Ovary (tissue), 10 donors: ENCODE measurements at places on chromosomes 12 and 14. TPM values are rescaled to one million over a fixed set of nuclear protein-coding genes. Genes with fewer than 3 reads are reported as not detected.
A peak's percentile ranks its signal among the peaks of the same experiment; 100 is the strongest.

DNA sequence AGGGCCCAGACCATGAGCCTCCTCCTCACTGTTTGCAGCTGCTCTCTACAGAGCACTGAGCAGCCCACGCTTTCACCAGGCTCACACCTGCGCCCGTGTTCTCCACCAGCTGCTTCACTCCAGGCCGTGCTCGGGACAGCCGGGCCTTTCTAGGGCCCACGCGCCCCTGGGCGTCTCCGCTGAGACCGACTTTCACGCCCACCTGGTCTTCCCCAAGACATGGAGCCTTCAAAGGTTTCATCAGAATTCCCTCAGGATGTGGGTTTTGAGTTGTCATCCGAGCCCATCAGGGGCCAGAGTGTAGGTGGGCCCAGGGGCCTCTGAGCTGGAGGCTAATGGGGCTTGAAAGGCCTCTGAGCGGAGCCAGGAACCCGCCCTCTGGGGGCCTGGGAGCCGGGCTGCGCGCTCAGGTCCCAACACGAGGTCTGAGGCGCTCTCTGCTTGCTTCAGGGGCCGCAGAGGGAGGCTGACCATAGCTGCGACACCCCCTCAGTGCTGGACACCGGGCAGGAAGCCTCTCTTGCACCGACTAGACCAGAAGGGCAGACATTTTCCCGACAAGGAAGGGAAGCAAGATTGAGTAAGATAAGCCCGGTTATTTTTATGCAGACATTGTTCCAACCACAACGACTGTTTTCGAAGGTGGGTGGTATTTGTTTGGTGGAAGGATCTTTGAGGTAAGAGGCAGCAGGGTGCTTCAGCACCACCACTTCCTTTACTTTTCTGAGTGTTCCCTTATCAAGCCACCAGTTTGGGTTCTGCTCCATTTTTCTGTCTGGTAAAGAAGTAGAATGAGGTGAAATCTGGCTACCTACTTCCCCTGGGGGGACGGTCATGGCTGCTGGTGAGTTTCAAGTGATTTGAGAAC lies 125.0 kb upstream of the FUT8 start:
- no peak for DNase-seq

- DNase-seq: no peak
These were observed 194.2 kb downstream of the NTF3 start for GRCh38 chr12:5626151-5626550.

- DNase-seq: no peak
These were observed 57.9 kb downstream of the ASCL4 start for GRCh38 chr12:107832441-107832840.

GRCh38 chr14:37623426-37623951 lies 28.1 kb downstream of the TTC6 start:
- DNase-seq: no peak

GRCh38 chr12:123900871-123901376 lies 71.7 kb downstream of the CCDC92 start:
- DNase-seq: no peak

DNA sequence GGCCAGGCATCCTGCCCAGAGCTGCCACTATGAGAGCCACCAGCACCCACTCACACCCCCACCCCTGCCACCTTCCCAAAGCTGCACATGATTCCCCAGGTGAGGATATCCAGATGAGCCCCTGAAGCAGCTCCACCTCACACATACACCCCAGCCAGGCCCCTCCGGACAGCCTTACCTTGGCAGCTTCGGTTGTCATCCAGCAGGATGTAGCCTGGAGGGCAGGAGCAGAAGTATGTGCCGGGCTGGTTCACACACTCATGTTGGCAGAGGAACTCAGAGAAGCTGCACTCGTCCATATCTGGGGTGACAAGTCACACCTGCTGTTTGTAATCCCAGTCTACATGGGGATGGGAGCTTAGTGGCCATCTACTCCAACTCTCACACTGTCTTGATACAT lies 15.4 kb upstream of the TC2N start:
- no peak for DNase-seq

DNA sequence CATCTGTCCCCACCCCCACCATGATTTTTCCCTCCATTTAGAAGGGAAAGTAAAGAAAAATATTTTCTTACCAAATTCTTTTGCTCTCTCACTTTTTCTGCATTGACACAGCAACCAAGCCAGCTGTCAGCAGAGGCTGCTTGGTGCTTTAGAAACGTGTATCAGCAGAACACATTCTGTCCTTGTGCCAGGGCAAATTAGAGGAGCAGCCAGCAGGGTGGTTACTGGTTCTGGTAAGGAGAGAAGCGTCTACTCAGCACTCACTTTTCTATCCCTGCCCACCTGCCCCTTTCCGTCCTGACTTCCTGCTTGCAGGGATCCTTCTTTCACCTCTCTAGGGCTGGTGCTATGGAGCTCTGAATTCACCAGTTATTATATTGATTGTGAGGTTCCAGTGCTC lies 327.5 kb upstream of the PDE3A start:
- no peak for DNase-seq

DNA sequence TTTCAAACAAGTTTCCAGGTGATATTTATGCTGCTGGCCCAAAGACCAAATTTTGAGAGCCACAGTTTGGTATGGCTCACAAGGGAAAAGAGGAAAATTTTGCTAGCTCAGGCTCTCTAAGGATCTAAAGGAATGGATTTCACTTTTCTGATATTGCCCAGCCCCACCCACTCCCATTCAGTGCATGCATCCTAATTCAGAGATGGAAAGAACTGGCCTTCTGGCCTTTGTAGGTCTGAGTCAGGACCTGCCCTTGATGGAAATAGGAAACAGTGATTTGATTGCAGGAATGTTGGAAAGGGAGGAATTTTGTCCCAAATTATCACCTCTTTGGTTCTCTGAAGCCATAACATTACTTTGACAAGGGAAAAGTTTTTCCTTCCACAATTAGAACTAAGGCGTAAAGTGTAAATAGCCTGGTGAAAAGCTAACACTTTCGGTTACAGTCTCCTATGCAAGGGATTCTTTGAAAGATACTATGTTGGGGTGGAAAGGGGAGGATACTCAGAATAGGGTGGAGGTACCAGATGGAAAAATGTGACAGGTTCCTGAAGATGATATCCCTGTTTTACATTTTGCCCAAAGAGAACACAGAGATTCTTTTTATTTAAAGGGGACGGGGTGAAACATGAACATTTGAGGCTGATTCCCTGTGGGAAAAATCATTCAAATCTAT lies 11.1 kb downstream of the ZNF641 start:
- no peak for DNase-seq

GRCh38 chr12:106566771-106567170 lies 16.0 kb upstream of the RFX4 start:
- DNase-seq: no peak

DNA sequence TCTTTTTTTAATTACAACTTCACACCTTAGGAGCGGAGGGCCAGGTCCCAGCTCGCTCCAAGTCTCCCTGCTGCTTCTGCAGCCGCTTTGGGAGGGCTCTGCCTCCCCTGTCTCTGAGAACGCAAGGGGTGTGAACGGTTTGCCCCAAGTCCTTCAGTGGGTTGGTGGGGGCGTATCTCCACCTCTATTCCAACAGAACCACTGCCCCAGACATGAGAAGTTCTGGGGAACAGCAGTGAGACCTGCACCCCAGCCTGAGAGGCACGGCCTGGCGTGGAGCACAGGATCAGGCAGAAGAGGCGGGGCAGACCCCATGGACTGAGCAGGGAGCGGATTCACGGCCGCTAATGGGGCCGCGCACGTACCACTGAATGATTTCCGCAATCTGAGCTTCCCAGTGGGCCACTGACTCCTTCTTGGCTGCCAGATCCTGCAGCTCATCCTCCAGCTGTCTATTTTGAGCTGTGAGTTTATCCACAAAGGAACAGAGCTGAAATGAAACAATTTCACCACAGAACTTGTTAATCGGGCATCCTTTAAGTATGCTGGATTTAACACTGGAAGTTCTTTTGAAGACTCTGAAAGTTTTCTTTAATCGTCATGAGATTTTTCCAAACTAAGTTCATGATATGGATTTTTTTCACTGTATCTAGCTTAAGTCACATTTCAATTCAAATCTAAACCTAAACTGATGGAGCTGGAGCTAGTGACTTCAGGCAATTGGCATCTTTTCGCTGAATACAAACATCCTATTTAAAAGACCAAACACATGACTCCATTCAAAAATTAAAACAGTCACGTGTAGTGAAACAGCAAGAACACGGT lies 44.4 kb downstream of the AMN start:
- no peak for DNase-seq

- no peak for DNase-seq
These were observed 2.3 kb downstream of the ARF3 start for GRCh38 chr12:48954841-48955501.

DNA sequence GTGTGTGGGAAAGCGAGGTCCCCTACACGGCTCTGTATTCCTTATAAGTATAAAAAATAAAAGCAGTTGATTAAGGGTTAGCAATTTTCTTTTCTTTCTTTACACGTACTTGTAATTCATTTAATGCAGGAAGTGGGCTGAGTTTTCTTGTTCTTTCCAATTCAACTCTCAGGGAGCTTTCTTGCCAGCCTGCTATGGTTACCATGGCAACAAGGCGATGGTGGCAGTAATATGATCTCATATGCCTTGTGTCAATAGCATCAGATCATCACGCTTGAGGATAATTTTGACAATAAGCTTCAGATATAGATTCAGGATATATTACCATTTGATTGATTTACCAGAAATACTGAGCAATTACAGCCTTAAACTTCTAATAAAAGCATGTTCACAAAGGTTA lies 466.5 kb downstream of the APAF1 start:
- DNase-seq: no peak

DNA sequence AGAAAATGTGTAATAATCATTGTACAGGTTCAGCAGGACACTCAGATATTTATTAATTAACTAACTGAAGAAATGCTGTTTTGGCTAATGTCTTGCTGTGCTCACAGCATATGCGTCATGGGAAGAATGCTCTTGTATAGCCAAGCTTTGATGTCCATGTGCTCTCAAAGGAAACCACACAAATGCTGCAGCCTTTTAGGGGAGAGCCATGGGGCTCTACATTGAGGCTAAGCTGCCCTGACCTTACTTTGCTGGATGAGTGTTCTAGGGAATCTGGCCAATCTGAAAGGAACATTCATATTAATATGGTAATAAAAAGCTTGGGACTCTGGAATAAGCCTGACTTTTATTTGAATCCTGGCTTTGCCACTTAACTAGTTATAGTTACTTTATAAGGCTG lies 9.5 kb upstream of the CRADD start:
- DNase-seq: no peak

- DNase-seq: peak; percentile 60
These were observed 21.3 kb upstream of the TSPAN9 start for GRCh38 chr12:3055704-3056467.

DNA sequence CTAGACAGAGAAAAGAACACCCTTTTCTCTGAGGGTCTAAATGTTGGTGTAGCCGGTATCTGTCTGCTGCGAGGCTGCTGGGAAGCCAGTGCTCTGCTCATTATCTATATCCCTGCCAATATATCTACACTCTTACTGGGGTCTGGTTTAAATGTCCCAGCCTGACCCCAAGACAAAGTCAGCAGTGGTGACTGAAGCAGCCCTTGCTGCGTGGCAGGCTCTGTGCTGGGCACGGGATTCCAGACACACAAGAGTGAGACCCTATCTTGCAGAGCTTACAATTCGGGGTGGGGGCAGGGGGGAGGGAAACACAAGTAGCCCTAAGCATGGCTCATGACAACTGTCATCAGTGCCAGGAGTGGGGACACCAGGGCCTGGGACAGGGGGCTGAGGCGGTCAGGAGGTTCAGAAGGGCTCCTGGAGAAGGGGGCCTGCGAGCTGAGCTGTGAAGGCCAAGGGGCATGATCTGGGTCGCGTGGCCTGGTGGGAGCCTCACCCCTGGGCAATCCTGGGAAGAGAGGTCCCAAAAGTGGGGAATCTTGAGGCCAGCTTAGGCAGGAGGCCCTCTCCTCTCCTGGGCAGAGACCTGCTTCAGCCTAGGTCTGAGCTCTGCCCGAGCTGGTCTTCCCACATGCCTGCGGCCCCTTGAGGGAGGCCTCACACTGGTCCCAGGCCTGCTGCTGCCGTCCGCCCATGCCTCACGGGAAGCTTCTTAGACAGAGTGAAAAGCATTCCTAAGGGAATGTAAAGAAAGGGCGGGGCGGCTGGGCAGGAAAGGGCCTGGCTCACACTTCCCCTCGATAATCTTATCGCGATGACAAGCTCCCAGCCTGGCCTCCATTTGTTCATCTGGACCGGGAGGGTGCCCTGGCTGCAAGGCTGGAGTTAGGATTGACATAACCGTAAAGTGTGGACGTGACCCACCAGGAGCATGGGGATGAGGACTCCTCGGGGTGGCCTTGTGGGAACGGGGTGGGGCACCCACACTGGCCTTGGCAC lies 7.3 kb upstream of the RCOR1 start:
- DNase-seq: no peak

DNA sequence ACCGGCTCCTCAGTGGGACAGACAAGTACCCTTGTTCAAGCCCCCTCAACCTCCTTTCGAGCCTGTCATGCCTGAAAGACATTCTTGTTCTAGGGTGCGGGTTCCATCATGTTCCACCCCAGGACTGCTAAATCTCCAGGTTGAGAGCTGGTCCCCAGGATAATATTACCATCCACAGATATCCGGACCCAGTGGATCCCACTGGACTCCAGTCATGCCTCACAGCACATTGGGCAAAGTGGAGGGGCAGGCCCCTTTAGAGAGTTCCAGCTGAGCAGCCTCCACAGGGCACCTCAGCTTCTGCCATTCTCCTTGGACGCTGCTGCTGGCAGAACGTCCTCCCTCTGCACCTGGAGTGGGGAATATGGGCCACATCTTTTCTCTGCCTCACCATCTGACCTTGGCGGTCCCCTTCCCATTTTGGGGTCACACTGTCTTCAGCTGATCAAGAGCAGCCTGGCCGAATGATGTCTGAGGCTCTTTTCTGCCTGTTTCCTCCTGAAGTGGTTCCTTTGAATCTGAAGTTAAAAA lies 137.4 kb downstream of the BCL11B start:
- DNase-seq: no peak

- no peak for DNase-seq
These were observed 680 bp downstream of the ASB8 start for GRCh38 chr12:48156652-48157017.

- DNase-seq: no peak
These were observed 493.8 kb downstream of the VRK1 start for GRCh38 chr14:97290977-97291376.

DNA sequence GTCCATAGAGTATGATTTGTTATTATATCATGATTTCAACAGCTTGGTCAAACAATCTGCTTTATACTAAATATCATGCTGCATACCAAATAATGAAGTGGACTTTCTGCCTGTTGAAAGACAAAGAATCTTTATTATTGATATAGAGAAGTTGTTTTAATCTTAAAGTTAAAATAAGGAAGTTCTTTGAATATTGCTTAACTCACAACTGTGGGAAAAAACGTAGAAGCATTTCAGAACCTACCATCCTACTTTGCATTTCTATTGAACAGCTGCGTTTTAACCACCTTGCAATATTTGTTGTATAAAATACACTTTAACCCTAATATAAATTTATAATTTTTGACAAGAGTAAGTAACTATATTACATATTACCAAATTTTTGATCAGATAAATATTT lies 22.9 kb upstream of the ARL1 start:
- DNase-seq: no peak

Gene RASSF8
- polyA plus RNA-seq: 16.5 TPM

Gene KRT85
- not detected for polyA plus RNA-seq

Gene FBLN5
- 353 TPM for polyA plus RNA-seq

Gene LUM
- polyA plus RNA-seq: 343 TPM

Gene SLC6A12
- 0.46 TPM for polyA plus RNA-seq

Gene NEK9
- 57.0 TPM for polyA plus RNA-seq

Gene BBOF1
- polyA plus RNA-seq: 11.5 TPM

Gene VRTN
- polyA plus RNA-seq: not detected

Gene B4GALNT3
- polyA plus RNA-seq: 0.58 TPM

Gene CACNA1C
- 2.2 TPM for polyA plus RNA-seq

Gene PPP1R3E
- polyA plus RNA-seq: 10.7 TPM

Gene MFAP5
- 106 TPM for polyA plus RNA-seq

Gene APOF
- polyA plus RNA-seq: not detected

Gene MGST1
- 521 TPM for polyA plus RNA-seq
